Gastrocnemius medialis (tissue), 4 donors: ENCODE measurements at places on chromosomes 11 and 22. TPM values are rescaled to one million over a fixed set of nuclear protein-coding genes. Genes with fewer than 3 reads are reported as not detected.

DNA sequence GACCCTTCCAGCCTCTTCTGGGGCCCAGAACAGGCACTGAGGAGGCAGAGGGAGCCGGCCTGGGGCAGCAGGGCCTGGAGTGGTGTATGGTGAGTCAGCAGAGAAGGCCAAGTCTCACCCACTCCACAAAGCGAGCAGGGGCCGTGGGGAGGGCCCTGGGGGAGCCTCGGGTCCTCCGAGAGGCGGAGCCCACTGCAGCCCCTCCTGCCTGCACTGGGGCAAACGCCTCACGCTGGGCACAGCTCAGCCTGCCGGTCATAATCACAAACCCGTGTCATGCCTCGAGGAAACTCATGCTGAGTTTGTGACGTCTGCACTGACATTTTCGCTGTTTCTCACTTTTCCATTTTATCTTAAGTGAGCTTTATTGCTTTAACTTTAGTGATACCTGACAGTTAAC is 38.4 kb downstream of the TOLLIP start:
- DNase-seq, result no peak
- H3K27ac ChIP-seq, result no peak overlapping the region
- H3K27me3 ChIP-seq, result no peaks in the 10 kb centered on the region
- H3K4me3 ChIP-seq, result no peak overlapping the region

- no peaks in the 10 kb centered on the region for H3K27me3 ChIP-seq
- peaks cover 100% of the 10 kb centered on the region for H3K4me1 ChIP-seq
- peak overlapping the region; percentile 89 for H3K27ac ChIP-seq
- DNase-seq, result peak; percentile 69
Observed at GRCh38 chr11:118916842-118917388, 8.8 kb downstream of the BCL9L start.

GRCh38 chr11:128711890-128712289 is 18.0 kb downstream of the FLI1 start:
- no peak overlapping the region for H3K4me3 ChIP-seq
- DNase-seq, result no peak
- H3K27ac ChIP-seq, result peak overlapping the region; percentile 75
- no peaks in the 10 kb centered on the region for H3K4me1 ChIP-seq
- no peaks in the 10 kb centered on the region for H3K27me3 ChIP-seq

- no peaks in the 10 kb centered on the region for H3K36me3 ChIP-seq
- no peak overlapping the region for H3K4me3 ChIP-seq
- H3K27me3 ChIP-seq, result no peaks in the 10 kb centered on the region
- no peaks in the 10 kb centered on the region for H3K4me1 ChIP-seq
- no peak for DNase-seq
- no peak overlapping the region for H3K27ac ChIP-seq
Observed at GRCh38 chr11:24819006-24819405, 322.2 kb downstream of the LUZP2 start.

- no peak for DNase-seq
- no peaks in the 10 kb centered on the region for H3K27me3 ChIP-seq
- no peaks in the 10 kb centered on the region for H3K36me3 ChIP-seq
- H3K4me1 ChIP-seq, result peaks cover 7% of the 10 kb centered on the region
- no peak overlapping the region for H3K4me3 ChIP-seq
- no peak overlapping the region for H3K27ac ChIP-seq
Observed at GRCh38 chr11:12198251-12199222, 88.1 kb downstream of the MICAL2 start.

Gene CEND1
- total RNA-seq, result 0.20 TPM

DNA sequence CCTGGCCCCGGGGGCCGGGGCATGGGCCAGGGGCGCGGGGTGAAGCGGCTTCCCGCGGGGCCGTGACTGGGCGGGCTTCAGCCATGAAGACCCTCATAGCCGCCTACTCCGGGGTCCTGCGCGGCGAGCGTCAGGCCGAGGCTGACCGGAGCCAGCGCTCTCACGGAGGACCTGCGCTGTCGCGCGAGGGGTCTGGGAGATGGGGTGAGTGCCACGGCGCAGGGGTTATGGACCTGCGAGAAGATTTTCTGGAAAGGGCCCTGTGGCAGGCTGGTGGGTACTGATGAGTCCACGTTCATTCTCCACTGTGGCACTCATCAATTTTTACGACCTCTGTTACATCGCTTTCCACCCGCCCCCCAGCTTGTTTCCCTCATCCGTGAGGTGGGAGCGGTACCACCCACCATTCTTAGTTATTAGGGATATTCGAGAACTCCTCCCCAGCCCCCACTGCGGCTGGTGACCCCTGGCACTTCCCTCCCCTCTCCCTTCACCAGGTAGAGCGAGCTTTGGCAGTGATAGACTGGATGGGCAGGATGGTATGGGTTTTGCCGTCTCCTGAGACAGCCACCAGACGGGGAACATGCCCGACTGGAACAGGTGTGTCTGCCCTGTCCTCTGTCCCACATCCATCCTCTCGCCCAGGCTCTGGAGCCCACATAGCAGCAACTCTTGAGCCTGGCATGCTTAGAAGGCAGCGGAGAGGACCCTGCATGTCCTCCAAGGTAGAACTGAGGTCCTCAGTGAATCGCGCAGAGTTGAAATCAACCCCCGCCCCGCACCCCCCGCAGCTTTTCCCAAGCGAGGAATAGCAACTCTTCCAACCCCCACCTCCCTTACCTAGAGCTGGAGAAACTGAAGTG is 562 bp downstream of the DGAT2 start:
- no peak overlapping the region for H3K27ac ChIP-seq
- peaks cover 16% of the 10 kb centered on the region for H3K4me1 ChIP-seq
- DNase-seq, result no peak
- H3K36me3 ChIP-seq, result no peaks in the 10 kb centered on the region

DNA sequence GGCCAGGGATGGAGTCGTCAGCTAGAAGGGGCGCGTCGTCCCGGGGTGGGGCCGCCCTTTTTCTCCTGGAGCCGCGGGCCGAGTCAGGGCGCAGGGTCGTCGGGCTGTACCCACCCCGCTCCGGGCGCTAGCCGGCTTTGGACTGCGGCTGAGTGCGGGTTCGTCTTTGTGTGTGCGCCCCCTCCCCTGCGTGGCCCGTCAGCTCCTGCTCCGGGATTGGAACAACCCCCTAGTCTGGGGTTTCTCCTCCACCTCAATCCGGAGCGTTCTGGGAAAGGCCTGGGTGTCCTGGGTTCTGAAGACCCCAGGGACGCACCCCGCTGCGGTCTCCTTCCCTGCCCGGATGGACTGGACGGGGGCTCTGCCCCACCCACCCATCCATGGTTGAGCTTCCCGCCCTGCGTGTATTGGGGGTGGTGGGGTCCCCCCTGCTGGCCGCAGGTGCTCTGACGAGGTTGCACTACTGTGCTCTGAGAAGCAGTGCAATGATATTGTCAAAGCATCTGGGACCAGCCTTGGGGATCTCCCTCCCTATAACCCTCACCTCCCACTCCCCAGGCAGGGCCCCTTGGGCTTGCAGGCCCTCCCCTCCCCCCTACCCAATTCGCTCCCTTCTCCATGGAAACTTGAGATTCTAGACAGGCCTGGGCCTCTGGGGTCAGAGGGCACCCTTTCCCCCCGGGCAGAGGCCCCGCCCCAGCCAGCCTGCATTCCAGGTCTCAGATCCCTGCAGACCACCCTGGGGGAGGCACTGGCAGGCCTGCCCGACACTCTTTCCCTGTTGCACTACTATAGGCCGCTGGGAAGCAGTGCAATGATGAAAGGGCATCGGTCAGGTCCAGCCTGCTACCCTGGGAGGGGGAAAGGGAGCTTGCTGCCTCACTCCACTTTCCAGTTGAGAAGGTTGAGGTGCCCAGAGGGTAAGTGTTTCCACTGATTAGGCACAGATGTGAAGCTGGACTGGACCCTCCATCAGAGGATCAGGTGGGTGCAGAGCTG is 10.7 kb downstream of the SDF2L1 start:
- H3K27ac ChIP-seq, result no peak overlapping the region
- H3K27me3 ChIP-seq, result peaks cover 13% of the 10 kb centered on the region
- H3K4me3 ChIP-seq, result peak overlapping the region; percentile 61
- no peaks in the 10 kb centered on the region for H3K4me1 ChIP-seq
- no peak for DNase-seq

Gene GSTT2B
- total RNA-seq, result 1.4 TPM

Gene TUB
- 0.71 TPM for total RNA-seq

Gene OR56A3
- total RNA-seq, result not detected

- no peak overlapping the region for H3K27ac ChIP-seq
- H3K36me3 ChIP-seq, result no peaks in the 10 kb centered on the region
- DNase-seq, result no peak
- H3K27me3 ChIP-seq, result no peaks in the 10 kb centered on the region
Observed at GRCh38 chr11:79686703-79687419, 246.0 kb upstream of the TENM4 start.

Gene WT1
- total RNA-seq, result not detected

GRCh38 chr11:94731880-94732601 is 36.1 kb upstream of the AMOTL1 start:
- peak; percentile 30 for DNase-seq
- H3K4me3 ChIP-seq, result no peak overlapping the region
- H3K36me3 ChIP-seq, result no peaks in the 10 kb centered on the region
- no peaks in the 10 kb centered on the region for H3K27me3 ChIP-seq
- H3K4me1 ChIP-seq, result peaks cover 33% of the 10 kb centered on the region

- no peak overlapping the region for H3K27ac ChIP-seq
- H3K27me3 ChIP-seq, result no peaks in the 10 kb centered on the region
- no peaks in the 10 kb centered on the region for H3K36me3 ChIP-seq
- H3K4me1 ChIP-seq, result no peaks in the 10 kb centered on the region
Observed at GRCh38 chr11:82722231-82722630, 11.4 kb downstream of the FAM181B start.

GRCh38 chr22:27347951-27348350 is 453.6 kb downstream of the MN1 start:
- no peak overlapping the region for H3K27ac ChIP-seq
- no peaks in the 10 kb centered on the region for H3K4me1 ChIP-seq
- H3K27me3 ChIP-seq, result peaks cover 9% of the 10 kb centered on the region
- no peaks in the 10 kb centered on the region for H3K36me3 ChIP-seq
- DNase-seq, result no peak

DNA sequence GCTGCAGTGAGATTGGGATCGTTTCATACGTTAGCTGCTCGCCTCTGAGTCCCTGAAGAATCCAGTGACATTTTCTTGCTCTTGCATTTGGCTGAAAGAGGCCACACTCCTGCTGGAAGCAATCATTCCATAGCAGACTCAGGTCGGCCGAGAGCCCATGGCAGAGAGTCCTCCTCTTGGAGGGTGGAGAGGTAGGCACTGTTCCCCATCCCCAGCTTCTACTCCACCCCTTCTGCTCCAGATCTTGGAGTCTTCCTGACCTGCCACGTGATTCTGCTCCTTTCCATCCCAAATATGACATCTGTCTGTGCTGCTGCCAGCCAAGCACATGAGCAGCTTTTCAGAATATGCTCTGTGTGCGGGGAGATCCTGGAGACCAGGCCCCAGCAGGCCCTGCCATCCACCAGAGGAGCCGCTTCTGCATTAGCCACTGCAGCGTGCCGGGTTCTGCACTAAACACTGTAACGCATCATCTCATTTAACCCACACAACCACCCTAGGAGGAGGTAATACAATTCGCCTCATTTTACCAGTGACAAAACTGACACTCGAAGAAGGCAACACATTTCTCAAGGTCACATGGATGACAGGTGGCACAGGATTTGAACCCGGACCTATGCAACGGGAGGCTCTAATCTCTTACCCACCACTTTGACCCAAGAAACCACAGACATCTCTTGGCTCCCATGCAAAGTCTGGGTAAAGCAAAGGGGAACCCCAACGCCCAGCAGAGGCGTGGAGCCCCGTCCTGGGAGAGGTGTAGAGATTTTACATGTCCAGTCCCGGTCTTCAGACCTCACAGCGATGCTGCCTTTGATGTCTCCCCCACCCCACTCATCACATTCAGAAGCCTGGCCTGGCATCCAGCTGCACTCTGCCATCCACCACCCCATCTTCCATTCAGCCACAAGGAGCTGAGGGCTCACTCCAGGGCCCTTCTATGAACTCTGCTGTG is 78.8 kb downstream of the FEZ1 start:
- H3K27me3 ChIP-seq, result no peaks in the 10 kb centered on the region
- DNase-seq, result no peak
- no peak overlapping the region for H3K4me3 ChIP-seq
- no peak overlapping the region for H3K27ac ChIP-seq
- peaks cover 11% of the 10 kb centered on the region for H3K4me1 ChIP-seq

GRCh38 chr11:87425391-87425790 is 387.7 kb downstream of the TMEM135 start:
- H3K27ac ChIP-seq, result no peak overlapping the region
- H3K4me1 ChIP-seq, result no peaks in the 10 kb centered on the region
- H3K27me3 ChIP-seq, result no peaks in the 10 kb centered on the region
- H3K36me3 ChIP-seq, result no peaks in the 10 kb centered on the region

Gene MMP8
- 0.24 TPM for total RNA-seq

Gene CSRP3
- total RNA-seq, result 39.5 TPM
